ENCODE measurements at places on chromosomes 4 and X.

DNA sequence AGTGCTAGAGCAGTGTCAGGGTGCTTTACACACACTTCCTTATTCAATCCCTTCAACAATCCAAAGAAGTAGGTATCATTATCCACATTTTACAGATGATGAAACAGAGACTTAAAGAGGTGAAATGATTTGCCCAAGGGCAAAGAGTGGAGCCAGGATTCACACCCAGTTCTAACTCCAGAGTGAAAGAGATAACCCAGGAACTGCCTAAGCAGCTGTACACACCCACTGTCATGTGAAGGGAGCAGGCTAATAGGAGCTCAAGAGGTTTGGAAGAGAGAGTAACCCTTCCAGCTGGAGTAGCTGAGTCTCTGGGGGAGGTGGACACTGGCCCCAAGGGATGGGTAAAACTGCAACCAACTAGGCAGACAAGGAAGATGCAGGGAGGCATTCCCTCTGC lies 92.5 kb downstream of the FBXL5 start:
- no peak for DNase-seq

GRCh38 chr4:3421470-3421869 lies 20.3 kb upstream of the HGFAC start:
- no peak for DNase-seq

GRCh38 chr4:177480795-177481194 lies 38.6 kb upstream of the AGA start:
- DNase-seq: peak; percentile 9

DNA sequence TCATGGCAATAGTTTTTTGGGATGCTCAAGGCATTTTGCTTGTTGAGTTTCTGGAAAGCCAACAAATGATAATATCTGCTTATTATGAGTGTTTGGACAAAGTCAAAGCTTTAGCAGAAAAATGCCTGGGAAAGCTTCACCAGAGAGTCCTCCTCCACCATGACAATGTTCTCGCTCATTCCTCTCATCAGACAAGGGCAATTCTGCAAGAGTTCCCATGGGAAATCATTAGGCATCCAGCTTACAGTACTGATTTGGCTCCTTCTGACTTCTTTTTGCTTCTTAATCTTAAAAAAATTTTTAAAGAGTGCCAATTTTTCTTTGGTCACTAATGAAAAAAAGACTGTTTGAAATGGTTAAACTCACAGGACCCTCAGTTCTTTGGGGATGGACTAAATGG lies 136.3 kb downstream of the UBE2K start:
- DNase-seq: no peak

- DNase-seq: no peak
Measured at GRCh38 chr4:148737061-148737770, 295.0 kb upstream of the NR3C2 start.

DNA sequence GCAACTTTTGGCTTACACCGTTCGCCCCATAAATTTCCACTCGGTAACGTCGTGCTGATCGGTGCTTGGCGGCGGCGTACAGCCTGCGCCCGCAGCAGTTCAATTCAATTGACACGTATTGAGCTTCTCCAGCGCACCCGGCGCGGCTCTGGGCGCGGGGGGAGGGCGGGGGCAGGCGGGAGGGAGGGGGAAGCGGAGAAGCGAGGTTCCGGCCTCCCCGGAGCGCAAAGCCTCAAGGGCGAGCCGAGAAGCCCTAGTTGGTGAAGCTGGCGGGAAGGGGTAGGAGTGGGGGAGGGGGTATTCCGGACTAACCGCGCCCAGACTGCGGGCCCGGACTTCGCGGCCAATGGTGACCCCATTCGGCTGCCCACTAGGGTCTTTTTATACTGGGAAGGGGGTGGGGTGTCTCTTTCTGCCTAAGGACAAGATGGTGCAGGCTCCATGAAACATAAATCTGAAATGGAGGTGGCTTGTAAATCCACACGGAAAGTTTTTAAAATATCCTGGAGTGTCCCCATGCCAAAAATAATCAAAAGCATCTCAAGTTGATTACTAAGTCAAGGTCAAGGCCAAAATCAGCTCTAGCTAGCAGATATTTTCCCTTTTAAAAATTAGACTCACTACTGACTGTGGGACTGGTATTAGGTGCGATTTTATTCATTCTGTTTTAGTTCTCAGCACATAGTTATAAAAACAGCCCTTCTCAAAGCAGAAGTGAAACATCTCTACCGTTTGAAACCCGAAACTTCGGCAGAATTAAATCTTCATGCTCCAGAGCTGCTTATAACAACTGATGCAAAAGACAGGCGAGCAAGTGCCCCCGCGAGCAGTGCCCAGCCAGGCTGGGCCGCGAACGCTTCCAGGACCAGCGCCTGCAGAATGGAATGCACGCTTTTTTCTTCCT lies 1.5 kb upstream of the BCOR start:
- peak; percentile 65 for DNase-seq

DNA sequence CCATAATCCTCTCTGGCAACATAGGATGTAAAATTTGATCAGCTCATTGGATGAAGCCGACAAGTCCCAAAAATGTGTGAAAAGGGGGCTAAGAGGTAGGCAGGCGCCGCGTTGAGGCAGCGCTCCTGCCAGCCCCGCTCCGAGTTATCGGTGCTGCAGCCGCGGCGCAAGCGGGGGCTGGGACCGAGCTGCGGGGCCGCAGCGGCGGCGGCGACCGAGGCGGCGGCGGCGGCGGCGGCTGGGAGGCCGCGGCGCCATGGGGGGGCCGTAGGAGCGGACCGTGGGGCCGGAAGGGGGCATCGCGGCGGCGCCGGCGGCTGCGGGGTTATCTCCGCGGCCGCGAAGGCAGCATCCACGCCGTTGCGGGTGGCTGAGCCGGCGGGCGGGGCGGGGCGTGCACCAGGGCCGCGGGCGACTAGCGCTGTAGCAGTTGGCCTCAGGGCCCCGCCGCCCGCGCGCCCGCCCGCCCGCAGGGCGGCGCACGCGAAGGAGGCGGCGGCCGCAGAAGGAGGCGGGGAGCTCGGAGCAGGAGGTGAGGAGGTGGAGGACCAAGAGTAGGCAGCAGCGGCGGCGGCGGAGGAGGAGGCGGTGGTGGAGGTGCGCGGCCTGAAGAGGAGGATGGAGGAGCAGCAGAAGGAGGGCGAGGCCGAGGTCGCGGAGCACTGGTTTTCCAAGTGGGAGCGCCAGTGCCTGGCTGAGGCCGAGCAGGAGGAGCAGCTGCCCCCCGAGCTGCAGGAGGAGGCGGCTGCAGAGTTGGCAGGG lies 126.0 kb upstream of the CXorf66 start:
- DNase-seq: no peak

DNA sequence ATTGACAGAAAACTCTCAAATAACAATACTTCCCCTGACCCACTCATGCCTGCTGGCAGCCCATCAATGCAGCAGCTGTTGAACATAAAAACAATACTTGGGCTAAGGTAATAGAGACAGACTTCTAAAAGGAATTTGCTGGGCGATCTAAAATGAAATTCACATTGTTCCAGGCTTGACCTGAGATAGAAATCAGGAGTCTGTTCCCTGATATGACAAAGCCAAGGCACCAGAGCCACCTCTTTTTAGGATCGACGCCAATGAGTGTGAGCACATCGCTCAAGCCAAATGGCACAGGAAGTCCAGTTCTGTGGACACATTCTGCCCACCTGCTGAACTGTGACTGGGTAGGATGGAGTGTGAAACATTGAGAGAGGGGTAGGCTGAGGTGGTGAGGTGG lies 4.9 kb downstream of the SEPTIN11 start:
- DNase-seq: no peak

- DNase-seq: peak; percentile 84
Measured at GRCh38 chr4:27350161-27350560, 489.5 kb downstream of the STIM2 start.

- DNase-seq: no peak
Measured at GRCh38 chr4:55087913-55088260, 37.5 kb downstream of the KDR start.

DNA sequence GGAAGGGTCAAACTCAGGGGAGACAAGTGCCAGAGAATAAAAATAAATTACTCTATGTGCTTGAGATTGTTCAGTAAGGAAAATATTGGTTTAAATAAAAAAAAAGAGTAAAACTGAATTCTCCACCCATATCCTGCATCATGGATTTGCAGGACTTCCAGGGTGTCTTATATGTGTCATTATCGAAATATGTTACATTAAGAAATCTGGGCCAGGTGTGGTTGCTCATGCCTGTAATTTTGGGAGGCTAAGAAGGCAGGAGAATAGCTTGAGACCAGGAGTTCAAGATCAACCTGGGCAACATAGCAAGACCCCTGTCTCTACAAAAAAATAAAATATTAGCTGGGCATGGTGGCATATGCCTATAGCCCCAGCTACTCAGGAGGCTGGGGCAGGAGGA lies 104.9 kb downstream of the PPP3CA start:
- no peak for DNase-seq

DNA sequence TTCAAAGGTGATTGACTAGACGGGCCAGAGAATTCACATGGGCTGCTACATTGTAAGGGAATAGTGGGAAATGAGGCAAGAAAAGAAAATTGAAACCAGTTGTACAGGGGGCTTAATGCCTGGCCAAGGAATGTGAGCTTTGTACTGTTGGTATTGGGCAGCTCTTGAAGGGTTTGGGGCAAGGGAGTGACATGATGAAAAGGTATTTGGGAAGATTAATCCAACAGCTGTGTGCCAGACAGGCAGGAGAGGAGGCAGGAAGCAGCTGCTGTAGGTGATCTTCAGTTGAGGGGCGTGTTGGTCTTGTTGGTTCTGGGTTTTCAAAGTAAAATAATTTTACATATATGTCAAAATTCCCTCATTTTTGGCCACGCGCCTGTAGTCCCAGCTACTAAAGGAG lies 384.5 kb upstream of the TENM3 start:
- DNase-seq: no peak

- no peak for DNase-seq
Measured at GRCh38 chr4:113749178-113749577, 12.4 kb downstream of the CAMK2D start.

DNA sequence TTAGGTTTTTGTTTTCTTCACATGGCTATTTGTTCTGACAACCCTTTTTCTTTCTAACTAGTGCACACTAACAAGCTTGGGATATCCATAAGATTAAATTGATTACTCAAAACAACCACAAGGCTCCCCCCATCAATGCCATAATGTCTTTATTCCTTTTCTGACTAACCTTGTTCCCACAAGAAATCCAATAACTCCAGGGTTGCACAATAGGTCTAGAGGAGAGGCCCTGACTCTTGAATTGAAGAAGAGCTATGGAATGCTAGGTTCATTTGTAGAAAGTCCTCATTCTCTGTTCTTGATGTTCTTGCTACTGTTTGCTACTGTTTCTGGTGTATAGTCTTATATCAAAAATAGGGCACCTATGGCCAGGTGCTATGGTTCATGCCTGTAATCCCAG lies 71.0 kb downstream of the PRRG1 start:
- no peak for DNase-seq

DNA sequence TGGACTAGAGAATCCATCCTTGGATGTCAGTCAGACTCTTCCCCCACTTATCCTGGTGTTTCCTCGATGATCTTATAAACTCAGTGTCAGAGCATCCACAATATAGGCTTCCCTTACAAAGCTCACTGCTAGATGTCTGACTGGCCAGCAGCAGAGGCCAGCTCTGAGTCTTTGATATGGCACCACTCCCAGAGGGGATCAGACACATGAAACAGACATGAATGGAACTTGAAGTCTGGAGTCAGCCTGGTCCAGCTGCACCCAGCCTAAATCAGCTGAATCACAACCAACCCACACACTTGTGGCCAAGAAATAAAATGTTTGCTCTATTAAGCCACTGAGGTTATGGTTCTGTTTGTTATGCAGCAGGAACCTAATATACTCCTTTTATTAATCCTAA lies 129.6 kb upstream of the MED14 start:
- no peak for DNase-seq

DNA sequence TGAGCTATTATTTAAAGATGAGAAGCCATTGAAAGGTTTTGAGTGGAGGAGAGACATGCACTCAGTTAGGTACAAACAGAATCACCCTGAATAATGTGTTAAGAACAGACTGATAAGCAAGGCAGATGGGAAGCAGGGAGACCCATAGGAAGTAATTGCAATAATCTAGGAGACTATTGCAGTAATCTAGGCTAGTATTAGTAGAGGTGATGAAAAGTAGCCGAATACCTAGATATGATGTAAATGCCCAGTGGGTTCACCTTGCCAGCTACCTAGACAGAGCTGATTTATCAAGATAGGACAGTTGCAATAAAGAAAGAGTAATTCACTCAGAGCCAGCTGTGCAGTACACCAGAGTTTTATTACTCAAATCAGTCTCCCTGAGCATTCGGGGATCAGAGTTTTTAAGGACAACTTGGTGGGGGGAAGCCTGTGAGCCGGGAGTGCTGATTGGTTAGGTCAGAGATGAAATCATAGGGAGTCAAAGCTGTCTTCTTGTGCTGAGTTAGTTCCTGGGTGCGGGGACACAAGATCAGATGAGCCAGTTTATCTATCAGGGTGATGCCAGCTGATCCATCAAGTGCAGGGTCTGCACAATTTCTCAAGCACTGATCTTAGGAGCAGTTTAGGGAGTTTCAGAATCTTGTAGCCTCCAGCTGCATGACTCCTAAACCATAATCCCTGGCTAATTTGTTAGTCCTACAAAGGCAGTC lies 427.5 kb downstream of the RPA4 start:
- DNase-seq: no peak

DNA sequence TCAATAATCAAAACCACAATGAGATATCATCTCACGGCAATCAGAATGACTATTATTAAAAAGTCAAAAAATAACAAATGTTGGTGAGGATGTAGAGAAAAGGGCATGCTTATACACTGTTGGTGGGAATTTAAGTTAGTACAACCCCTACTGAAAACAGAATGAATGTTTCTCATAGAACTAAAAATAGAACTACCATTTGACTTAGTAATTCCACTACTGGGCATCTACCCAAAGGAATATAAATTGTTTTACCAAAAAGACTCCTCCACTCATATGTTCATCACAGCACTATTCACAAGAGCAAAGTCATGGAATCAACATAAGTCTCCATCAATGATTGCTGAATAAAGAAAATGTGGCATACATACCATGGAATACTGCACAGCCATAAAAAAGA lies 278.1 kb upstream of the ARSJ start:
- no peak for DNase-seq

DNA sequence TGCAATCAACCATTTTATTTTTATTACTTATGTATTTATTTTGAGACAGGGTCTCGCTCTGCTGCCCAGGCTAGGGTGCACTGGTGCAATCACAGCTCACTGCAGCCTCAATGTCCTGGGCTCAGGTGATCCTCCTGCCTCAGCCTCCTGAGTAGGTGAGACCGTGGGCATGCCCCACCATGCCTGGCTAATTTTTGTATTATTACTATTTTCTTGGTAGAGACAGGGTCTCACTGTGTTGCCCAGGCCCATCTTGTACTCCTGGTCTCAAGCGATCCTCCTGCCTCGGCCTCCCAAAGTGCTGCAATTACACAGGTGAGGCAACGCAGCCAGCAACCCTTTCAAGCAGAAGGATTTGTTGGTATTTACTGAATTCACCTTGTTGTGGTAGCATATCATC lies 60.3 kb upstream of the PPP2R3B start:
- DNase-seq: no peak

- no peak for DNase-seq
Measured at GRCh38 chr4:165965503-165965902, 92.5 kb downstream of the TLL1 start.

DNA sequence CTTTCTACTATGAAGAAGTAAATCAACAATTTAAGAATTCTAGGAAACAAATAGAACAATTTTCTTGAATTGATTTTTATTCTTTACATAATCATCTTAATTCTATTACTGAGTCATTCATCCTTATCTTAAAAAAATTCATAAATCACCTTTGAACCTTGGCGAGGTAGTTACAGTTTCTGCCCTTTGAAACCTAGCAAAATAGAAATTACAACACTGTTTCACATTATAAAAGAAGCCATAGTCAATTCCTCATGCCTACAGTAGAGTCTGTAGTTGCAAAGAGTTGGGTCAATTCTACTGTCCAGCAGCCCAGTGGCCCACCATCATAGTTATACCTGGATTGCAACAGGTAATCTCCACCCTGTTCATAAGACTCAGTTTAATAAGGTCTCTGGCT lies 7.3 kb downstream of the SMIM31 start:
- DNase-seq: no peak

Data from OCI-M1 (cell line).